ENCODE measurements at places on chromosomes 3 and 15. TPM values are rescaled to one million over a fixed set of nuclear protein-coding genes. Genes with fewer than 3 reads are reported as not detected.

Gene OCA2
- not detected for total RNA-seq

GRCh38 chr3:195212033-195212748 lies 58.8 kb downstream of the XXYLT1 start:
- DNase-seq = no peak

DNA sequence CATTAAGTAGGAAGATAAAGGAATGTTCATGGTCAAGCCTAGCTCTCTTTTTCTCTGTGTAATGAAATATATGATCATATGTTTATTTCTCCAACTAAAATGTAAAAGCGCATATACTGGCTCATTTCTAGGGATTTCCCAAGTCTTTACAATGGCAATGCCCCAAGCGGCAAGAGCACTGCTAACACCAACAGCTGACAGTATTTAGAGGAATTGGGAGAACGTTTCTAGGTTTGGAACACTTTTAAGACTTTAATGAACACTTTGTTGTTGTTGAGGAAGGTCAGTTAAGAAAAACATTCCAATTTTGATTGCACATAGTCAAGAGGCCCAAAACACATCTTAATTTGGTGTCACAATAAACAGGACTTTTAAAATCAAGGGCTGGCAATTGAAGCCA lies 132.7 kb downstream of the ATP8B4 start:
- DNase-seq = no peak

DNA sequence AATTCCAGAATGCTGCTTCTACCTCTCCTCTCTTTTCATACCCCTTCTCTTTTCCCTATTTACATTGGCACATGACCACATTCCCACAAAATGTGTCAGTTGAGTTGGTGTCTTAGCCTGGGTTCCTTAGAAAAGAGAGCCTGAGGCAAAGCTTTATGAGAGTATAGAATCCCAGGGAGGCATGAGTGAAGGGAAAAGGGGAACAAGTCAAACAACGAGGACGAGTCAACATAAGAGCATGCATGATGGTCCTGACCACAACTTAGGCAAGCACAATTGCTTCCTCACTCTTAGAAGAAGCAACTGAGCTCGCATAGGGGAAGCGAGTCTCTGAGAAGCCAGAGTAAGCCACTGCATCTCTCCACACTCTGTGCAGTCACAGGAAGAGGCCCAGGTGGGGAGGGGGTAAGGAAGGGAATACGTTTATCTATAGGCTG lies 15.4 kb upstream of the ZNF774 start:
- peak; percentile 77 for DNase-seq

GRCh38 chr3:61595288-61595687 lies 33.9 kb downstream of the PTPRG start:
- DNase-seq = no peak

Gene TICRR
- 0.88 TPM for total RNA-seq

Gene LYSMD2
- 4.7 TPM for total RNA-seq

DNA sequence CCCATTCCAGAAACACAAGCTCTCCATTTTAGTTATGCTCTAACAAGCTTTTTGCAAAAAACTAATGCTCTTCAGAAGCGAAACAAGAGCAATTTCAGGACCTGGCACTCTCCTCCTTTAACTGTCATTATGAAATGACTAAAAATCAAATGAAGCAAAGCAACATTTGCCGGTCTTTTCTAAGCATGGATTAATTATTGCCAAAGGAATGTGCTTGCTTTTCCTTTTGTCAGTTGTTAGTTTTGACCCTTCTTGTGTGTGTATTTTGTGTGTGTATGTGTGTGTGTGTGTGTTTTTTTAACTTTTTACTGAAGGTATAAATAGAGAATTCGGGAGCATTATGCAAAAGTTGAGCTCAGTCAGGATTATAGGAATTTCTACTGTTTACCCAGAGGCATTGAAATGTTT lies 509.1 kb downstream of the TUSC7 start:
- no peak for DNase-seq

- peak; percentile 90 for DNase-seq
These were observed 27.3 kb upstream of the BCL2L10 start for GRCh38 chr15:52139599-52140462.

Gene MCTP2
- total RNA-seq = 16.3 TPM

GRCh38 chr3:169286214-169286613 lies 377.3 kb downstream of the MECOM start:
- no peak for DNase-seq

Gene GOLGA8G
- not detected for total RNA-seq

All from osteoblast (primary cell).